Activated T-cell treated with anti-CD3 and anti-CD28 coated beads for 1 hour (primary cell): ENCODE measurements at places on chromosomes 6 and 20.

GRCh38 chr20:15099130-15099529 is 761.7 kb upstream of the FLRT3 start:
- no peak for DNase-seq

- no peak for DNase-seq
Observed at GRCh38 chr6:149852180-149852579, 12.0 kb downstream of the LRP11 start.

DNA sequence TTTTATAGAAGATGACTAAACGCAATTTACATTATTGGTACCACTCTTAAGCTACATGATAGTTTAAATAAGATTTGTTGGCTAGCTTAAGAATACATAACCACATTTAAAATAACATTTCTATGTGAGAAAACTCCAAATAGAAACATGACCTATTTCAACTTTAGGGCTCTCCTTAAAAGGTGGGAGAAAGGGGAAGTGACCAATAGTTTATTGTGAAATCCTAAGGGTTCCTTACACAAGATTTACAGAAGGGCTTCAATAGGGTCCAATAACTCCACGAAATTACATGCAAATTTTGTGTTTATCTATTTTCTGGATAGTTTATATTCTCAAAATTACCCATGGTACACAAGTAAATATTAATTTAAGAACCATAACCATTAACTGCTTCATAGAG is 91.6 kb upstream of the DST start:
- no peak for DNase-seq

DNA sequence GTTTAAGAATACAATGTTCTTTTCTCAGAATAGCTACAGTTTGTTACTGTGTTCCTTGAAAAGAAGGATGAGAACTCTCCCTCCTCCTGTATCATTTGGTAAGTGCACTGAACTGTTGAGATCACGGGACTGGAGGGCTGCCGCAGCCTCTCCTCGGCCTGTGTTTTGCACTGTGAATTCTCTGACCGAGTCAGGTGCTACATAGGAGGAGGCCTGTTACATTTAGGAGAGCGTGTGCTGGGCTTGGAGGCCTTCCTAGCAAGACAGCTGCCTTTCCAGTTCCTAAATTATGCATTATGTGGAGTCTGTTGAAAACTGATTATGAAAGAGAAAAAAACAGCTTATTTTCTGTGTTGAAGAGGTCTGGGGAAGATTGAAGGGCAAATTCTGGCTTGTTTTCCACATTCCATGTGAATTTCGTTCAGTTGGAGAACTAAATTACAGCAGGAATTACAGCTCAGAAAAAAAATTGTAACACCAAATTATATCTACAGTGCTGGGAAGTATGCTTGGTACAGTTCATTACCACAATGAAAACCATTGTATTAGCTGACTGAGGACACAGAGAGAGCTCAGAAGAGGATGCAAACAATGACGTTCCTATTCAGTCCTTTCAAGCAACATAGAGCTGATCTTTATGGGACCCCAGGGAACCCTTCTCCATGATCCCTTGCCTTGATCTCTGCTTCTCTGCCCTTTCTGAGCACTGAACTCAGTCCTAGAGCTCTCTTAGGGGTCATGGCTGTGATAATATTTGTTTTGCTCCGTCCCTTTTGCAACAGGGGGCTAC is 2.8 kb downstream of the TMC2 start:
- DNase-seq: no peak

- DNase-seq: peak; percentile 94
Observed at GRCh38 chr6:32894085-32895005, 40.4 kb downstream of the PSMB9 start.

- DNase-seq: no peak
Observed at GRCh38 chr6:137928286-137928685, 61.2 kb downstream of the TNFAIP3 start.

DNA sequence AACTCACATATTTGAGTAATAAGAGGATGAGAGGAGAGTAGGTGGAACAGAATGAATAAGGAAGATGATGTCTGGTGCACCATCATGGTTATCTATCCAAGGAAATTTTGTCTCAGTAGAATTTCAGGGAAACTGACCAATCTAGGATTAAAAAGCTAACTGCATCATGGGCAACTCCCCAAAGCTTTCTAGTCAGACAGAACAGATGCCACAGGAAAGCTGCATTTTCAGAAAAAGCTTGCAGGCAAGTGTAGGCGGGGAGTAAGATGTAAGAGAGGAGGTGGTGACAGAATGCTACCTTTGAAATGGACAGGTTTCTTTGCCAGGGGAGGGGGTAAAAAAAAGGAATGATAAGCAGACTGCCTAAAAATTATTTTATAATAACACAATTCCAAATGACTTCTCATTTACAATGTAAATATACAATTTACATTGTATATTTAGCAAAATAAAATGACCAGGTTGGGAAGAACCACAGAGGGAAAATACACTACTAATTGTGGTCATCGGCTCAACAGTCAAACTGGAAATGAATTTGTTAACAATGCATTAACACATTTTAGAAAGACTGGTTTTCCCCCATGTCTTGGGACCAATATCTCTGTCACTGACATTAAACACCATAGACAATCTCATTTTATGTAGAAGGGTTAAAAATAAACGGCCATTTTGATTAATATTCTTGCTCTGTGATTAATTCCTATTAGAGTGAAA is 15.1 kb downstream of the NHSL1 start:
- no peak for DNase-seq

DNA sequence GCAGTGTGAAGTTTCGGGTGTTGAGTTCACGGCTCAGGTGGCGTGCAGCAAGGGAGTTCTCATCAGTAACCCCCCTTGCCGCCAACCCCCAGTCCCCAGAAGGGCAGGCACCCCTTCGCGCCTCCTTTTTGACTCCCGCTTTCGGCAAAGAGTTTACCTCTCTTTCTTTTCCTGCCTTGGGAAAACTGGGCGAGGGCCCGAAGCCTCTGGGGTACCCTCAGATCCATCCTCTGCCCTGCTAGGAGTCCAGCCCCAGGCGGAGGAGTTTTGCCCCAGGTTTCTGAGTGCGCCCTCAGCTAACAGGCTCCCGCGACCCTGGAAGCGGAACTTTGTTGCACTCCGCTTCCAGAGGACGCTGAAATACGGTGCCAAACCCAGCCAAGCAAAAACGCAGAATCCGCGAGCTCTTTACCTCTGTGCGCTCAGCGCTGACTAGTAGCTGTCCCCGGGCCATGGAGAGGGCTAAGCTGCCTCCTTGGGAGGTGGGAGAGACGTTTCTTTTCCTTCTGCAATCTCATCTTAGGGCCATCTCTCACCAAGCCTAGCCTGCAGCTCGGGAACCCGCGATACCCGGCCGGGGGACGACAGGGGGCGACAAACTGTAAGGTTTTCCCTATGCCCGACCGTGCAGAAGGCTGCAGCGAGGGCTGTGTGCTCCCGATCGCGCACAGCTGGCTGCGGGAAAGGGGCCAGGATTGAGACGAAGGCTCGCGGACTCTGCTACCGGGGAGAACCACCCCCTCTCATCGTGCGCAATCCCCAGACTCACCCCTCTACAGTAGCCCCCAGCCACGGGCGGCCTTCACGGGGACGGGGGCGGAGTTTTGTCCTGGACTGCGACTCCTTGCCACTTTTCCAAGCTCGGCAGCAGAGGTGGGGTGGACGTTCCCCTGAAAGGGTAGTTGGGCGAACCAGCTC is 2.7 kb upstream of the PAX1 start:
- no peak for DNase-seq

DNA sequence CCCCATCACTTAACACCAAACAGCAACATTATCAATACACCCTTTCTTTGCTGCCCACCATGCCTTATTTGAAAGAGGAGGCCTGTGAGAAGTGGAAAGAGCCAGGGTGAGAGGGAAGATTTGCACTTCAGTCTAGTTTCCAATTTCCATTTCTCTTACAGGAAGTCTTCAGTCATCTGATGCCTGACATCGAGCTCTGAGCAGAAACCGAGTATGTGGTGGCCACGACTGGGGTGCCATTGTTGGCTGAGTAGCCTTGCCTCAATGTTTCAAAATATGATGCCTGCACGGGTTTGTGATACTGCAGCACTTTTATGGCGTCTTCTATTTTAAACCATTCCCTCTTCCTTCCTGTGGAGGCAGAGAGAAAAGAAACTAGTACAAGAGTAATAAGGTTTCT is 39.8 kb upstream of the SMIM29 start:
- DNase-seq: no peak

- no peak for DNase-seq
Observed at GRCh38 chr6:44727651-44728630, 340.4 kb downstream of the CDC5L start.

- DNase-seq: no peak
Observed at GRCh38 chr6:118353564-118353963, 194.5 kb upstream of the PLN start.

GRCh38 chr6:127484212-127484863 is 25.1 kb upstream of the KIAA0408 start:
- DNase-seq: no peak

DNA sequence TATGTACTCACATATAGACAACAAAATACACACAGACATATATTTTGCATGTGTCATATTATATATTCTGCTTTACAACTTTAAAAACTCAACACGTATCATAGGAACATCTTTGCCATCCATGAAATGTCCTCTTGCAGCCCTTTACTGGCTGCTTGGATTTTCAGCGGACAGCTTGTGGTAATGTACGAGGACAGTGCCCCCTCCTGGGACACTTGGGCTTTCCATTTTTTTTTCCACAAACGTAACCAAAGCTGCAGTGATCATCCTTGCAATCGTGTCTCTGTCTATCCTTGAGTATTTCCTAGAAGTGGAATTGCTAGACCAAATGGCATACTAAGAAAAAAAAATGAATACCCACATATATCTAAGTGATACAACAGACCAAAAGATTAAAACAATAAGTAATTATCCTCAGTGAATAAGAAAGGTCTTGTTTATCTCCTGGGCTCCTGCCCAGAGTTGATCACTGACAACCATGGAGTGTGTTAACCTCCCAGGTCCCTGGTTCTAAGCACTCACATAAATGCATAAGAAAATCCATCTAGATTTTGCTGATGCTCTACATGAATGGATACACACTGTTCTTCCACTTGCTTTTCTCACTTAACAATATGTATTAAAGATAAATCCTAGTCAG is 18.1 kb downstream of the BPI start:
- DNase-seq: no peak

DNA sequence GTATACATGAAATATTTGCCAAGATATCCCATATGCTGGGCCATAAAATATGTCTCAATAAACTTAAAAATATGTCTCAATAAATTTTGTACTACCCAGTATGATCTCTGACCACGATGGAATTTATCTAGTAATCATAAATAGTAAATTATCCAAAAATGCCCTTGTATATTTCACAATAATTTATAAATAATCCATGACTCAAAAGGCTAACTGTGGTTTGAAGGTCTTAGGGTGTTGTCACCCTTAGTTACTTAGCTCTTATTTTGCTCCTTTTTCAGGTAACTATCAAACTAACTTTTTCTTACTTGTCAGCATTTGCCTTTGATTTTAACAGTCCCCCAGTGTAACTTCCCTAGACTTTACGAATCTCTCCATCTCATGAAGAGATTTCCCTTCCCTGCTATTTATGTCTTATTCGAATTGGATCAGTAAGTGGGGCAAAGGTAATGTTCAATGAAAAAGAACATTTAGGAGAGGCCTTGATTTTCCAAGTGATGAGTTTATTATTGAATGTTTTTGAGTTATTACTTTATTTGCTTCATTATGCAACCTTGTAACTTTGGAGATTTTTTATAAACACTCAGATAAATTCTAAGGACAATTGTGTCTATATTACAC is 109.0 kb upstream of the THBS2 start:
- DNase-seq: no peak

- no peak for DNase-seq
Observed at GRCh38 chr6:33128318-33128717, 52.5 kb downstream of the HLA-DPB1 start.
